ENCODE measurements at places on chromosomes 12 and 14. TPM values are rescaled to one million over a fixed set of nuclear protein-coding genes. Genes with fewer than 3 reads are reported as not detected.
A peak's percentile ranks its signal among the peaks of the same experiment; 100 is the strongest.

The KRT6C gene
- not detected for total RNA-seq

The KRT86 gene
- total RNA-seq = 0.17 TPM

The ZFYVE26 gene
- total RNA-seq = 22.9 TPM

The KRT2 gene
- not detected for total RNA-seq

The PLXNC1 gene
- 86.9 TPM for total RNA-seq

The PLEKHG7 gene
- total RNA-seq = not detected

DNA sequence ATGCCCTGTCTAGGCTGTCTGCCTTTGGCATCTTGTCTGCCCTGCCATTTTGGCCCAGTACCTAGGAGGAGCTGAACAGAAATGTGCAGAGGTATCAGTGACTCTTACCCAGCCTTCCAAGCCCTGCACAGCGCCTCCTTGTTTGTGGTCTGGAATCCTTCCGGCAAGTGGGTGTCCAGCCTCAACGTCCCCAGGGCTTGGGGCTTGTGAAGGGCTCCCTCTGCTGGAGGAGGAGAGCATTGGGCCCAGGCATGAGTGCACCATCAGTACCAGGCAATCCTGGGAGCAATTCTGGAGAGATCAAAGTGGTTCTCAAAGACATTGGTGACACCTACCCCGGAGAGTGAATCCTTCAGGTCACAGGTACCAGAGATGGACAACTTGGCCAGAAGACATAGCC lies 2.4 kb upstream of the TCL1B start:
- no peak for DNase-seq

GRCh38 chr12:105245291-105245690 lies 9.3 kb upstream of the APPL2 start:
- DNase-seq = no peak

DNA sequence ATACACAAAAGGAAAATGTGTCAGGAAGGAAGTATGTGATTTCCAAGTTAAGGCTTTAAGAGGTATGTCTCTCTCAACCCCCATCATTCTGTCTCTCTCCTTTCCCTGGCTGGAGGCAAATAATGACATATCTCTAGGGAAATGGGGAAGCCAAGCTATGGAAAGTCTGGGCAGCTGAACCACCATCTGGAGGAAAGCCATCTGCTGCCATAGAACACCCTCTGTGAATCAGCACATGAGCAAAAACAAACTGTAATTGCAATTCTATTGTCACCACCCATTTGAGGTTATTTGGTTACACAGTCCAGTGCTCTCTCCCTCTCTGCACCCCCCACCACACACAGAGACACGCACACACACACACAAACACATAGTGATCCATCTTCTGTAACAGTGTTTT lies 766.2 kb downstream of the FLRT2 start:
- DNase-seq = peak; percentile 70

- no peak for DNase-seq
These were observed 96.2 kb downstream of the KICS2 start for GRCh38 chr12:64125913-64126312.

Data from fibroblast of lung (primary cell).